Stimulated activated CD8-positive, alpha-beta memory T cell treated with anti-CD3 and anti-CD28 coated beads, Interleukin-15, amount 100 ng/mL, for 1 hour (primary cell): ENCODE measurements at places on chromosomes 13 and 19.

- no peak for DNase-seq
Observed at GRCh38 chr19:50427997-50428425, 4.7 kb upstream of the MYBPC2 start.

GRCh38 chr13:48486362-48486761 is 46.5 kb downstream of the RCBTB2 start:
- DNase-seq: no peak

GRCh38 chr19:38317104-38317612 is 1.4 kb upstream of the YIF1B start:
- no peak for DNase-seq

DNA sequence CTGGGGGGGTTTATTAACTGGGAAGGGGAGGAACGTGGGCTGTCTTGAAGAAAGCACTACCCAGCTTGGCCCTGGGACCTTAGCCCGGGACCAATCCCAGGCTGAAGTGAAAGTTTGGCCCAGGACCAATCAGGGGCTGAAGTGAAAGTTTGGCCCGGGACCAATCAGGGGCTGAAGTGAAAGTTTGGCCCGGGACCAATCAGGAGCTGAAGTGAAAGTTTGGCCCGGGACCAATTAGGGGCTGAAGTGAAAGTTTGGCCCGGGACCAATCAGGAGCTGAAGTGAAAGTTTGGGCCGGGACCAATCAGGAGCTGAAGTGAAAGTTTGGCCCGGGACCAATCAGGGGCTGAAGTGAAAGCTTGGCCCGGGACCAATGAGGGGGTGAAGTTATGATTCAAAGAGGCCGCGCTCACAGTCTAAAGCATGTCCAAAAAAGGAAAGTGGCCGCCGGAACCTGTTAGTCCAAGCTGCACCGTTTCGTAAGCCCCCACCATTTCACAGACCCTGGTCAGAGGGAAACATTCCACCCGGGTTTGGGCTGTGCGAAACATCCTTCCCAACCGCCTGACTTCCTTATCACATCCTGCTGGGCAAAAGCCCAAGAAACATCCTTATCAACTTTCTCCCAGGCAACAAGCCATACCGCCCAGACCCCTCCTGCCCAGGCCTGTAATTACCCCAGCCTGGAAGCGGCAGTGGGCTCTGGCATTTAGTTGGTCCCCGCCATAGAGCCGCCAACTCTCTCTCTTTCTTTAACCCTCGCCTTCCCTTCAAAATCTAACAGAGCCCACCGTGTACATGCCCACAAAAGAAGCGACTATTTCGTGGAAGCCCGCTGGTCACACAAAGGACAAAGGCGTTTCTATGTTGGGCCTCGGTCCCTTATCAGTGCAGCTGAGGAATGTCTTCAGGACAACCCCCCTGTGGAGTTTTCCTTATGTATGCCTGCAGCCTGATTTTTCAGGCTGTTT is 1.1 kb downstream of the ZNF850 start:
- no peak for DNase-seq

- no peak for DNase-seq
Observed at GRCh38 chr19:46196410-46197124, 33.0 kb upstream of the IGFL1 start.

DNA sequence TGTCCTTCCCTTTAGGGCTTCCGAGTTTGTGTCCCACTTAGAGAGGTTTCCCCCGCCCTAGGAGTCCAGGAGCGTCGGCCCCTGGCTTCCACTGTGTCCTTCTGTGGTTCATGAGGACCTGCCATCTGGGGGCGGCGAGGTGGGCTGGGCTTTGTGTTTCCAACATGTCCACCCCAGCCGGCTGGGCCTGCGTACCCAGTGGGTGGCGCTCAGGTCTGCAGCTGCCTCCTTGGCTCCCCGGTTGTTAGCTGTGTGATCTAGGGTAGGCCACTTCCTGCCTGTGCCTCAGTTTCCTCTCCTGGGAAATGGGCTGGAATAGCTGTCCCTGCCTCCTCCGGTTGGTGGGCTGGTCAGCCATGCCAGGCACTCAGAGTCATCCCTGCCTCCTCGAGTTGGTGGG is 28.4 kb downstream of the KDM4B start:
- no peak for DNase-seq

- peak; percentile 36 for DNase-seq
Observed at GRCh38 chr19:51016798-51017683, 2.5 kb downstream of the KLK10 start.

DNA sequence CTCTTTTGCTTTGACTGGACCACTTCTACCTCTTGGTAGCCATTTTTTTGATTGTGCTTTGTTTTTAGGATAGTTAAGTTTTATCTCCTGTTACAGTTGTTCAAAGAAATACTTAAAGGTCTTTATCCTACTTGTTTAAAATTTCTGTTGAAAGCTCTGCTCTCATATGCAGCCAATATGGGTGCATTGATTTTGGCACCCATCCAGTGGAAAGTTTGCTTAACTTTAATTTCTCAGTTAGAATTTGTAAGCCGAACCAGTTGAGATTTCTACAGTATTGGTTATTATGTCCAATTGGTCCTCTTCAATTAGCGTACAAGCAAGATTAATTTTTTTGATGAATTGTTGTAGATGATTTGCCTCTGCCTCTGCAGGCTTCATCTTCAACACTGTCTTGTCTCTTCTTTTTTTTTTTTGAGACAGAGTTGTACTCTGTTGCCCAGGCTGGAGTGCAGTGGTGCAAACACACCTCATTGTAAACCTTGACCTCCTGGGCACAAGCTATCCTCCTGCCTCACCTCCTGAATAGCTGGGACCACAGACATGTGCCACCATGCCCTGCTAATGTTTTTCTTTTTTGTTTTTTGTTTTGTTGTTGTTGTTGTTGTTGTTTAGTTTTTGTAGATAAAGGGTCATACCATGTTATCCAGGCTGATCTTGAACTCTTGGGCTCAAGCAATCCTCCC is 65.3 kb downstream of the MAB21L1 start:
- no peak for DNase-seq

GRCh38 chr13:63546524-63546923 is 2130.9 kb upstream of the PCDH20 start:
- no peak for DNase-seq

DNA sequence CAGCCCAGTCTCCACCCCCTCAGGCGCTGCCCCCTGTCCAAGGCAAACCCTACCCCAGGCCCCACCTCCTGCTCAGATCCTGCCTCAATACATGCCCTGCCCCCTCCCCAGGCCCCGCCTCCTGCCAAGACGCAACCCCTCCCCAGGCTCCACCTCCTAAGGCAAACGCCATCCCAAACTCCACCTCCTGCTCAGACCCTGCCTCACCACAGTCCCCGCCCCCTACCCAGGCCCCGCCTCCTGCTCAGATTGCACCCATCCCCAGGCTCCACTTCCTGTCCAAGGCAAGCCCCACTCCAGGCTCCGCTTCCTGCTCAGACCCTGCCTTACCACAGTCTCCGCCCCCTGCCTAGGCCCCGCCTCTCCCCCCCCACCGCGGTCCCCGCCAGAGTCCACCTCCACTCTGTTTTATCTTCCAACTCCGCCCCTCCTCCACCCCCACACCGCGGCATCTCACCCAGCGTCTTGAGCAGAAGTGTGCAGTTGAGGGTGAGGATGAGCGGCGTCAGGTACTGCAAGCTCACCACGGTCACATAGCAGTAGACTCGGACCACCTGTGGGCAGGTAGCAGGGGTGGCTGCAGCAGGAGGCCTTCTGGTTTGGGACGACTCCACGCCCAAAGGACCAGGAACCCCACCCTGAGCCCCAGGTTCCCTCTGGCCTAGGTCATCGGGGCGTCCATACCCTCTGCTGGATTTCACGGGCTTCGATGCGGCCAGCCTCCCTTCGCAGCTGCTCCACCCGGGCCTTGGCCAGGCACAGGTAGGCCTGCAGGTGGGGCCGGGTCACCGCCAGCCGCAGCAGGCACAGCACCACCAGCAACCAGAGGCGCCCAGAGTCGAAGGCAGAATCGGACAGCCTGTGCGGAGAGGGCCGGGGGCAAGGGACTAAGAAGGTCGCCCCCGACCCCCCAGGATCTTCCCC is 17.7 kb downstream of the TMEM161A start:
- no peak for DNase-seq

- no peak for DNase-seq
Observed at GRCh38 chr19:39506944-39507714, 7.8 kb upstream of the SELENOV start.

DNA sequence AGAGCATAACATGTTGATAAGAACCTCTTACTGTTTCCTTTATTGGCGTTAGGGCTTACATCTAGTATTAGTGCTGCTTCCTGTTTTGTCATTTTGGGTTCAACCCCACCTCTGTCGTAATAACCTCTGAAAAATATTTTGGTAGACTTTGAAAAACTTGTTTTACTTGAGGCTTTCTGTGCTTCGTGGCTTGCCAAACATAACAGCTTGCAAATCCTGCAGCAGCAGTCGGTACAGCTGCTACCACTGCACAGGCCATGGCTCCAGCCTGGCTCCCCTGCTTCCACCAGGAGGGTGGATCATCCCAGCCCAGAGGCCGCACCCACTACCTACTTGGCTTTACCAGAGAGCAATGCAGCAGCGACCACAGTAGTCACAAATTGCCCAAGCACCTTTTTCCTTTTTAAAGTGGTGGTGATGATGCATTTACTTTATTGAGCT is 11.8 kb upstream of the CEACAM4 start:
- no peak for DNase-seq

- DNase-seq: no peak
Observed at GRCh38 chr13:86974995-86975328, 696.2 kb upstream of the SLITRK5 start.

DNA sequence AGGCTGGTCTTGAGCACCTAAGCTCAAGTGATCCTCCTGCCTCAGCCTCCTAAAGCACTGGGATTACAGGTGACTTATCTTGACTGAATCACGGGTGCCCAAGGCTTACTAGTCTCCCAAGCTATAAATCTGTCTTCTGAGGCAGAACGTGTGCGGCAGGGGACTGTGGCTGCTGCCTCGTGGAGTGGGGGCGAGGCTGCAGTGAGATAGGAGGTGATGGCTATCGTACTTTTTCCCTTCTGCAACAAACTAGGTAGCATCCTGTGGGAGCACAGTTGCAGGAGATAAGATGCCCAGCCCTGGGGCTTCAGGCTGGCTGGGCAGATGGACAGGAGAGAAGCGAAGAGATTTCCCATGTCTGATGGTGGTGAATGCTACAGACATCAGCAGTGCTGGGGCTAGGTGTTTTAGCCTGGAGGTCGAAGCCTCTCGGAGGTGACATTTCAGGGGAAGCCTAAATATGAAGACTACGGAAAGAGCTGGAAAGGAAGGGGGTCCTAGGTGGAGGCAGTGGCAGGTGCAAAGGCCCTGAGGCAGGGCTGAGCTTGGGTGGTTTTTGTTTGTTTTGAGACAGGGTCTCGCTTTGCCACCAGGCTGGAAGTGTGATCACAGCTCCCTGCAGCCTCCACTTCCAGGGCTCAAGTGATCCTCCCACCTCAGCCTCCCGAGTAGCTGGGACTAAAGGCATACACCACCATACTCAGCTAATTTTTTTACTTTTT is 7.4 kb downstream of the B3GNT3 start:
- no peak for DNase-seq

DNA sequence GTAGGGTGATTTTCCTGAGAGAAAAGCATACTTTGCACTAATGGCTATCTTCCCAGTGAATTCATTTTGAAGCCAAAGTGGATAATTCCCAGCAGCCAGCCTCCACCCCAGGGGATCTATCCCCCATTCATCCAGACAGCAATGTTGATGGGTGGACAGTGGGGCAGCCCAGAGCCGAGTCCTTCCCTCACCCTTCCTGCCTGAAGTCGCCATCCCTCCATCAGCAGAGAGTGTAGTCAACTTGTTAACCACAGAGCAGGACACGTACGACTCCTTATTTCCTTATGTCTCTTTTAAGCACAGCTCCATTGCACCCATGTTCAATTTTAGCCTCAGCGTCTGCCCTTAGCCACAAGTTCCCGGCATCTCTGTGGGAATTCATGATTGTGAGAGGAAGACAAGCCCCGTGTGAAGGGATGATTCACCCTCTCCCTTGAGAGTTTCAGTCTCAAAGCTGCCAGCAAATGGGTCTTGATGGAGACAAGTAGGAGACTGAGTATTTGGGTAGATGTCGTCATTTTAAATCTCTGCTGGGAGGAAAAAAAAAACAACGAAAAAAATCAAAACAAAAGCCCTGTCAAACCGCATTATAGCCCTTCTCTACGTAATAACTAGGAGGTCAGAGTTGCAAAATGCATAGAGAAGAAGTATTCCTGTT is 58.3 kb upstream of the MEDAG start:
- no peak for DNase-seq
